Left forelimb (tissue), 1 donor: ENCODE measurements at places on chromosomes 7 and 10.

DNA sequence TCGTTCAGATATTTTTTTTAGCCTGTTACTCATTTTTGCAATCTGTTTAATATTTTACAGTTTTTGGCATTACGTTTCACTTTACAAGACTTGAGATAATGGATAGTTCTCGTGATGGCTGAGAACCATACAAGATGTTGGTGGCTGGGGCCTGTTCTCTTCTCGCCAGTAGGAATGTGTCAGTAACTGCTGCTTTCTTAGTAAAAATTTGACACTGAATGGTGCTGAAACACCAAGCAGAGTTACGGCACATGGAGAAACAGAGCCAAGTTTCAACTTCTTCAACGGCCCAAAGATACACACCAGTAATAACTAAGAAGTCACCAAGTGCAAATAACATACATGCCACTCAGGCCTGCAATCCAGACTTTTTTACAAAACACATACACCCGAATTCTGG, 130.4 kb downstream of the NRP1 start:
- DNase-seq = peak; percentile 14

DNA sequence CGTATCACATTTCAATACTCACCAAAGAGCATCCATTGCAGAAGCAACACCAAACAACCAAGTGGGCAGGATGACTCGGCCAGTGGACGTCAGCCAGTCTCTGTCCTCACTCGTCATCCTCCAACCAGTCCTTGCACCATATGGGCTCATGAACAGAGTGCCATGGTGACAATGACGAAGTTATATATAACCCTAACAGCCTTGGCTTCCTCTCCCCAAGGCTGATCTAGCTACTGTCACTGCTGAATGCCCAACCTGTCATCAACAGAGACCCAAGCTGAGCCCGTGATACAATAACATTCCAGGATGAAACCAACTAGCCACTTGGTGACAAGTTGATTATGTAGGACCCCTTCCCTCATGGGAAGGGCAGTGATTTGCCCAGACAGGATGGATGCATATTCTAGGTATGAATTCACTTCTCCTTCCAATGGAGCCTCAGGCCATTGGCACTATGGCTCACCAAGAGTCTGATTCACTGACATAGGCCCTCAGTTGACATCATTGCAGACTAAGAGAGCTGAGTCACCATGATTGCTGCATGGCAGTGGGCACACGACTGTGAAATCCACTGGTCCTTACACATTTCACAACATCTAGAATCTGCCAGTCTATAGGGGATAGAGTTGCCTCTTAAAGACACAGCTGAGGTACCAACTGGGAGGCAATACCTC, 26.3 kb upstream of the PPIF start:
- no peak for DNase-seq

- no peak for DNase-seq
Observed at GRCh38 chr7:43491984-43492383, 90.9 kb upstream of the STK17A start.

- DNase-seq = no peak
Observed at GRCh38 chr7:90605055-90605454, 8.9 kb downstream of the CDK14 start.

- DNase-seq = peak; percentile 62
Observed at GRCh38 chr10:129547608-129548007, 80.6 kb downstream of the MGMT start.

- DNase-seq = no peak
Observed at GRCh38 chr7:77674878-77675277, 21.4 kb upstream of the RSBN1L start.

GRCh38 chr10:101014966-101015581, 15.5 kb downstream of the LZTS2 start:
- DNase-seq = no peak

- no peak for DNase-seq
Observed at GRCh38 chr7:39583539-39583938, 17.3 kb downstream of the YAE1 start.

DNA sequence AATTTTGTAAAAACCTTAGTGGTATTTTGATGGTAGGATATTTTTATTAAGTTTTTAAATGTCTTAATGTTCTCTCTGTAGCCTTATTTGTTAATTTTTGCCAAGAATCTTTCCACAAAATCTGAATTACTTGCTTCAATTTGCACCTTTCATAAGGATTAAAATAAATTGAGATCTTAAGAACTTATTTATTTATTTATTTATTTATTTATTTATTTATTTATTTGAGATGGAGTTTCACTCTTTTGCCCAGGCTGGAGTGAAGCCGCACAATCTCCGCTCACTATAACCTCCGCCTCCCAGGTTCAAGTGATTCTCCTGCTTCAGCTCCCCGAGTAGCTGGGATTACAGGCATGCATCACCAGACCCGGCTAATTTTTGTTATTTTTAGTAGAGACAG, 98.6 kb downstream of the PPP1R9A start:
- no peak for DNase-seq

- peak; percentile 56 for DNase-seq
Observed at GRCh38 chr10:5557040-5557721, 32.4 kb downstream of the CALML3 start.

GRCh38 chr7:55344840-55345239, 20.3 kb upstream of the LANCL2 start:
- DNase-seq = no peak

DNA sequence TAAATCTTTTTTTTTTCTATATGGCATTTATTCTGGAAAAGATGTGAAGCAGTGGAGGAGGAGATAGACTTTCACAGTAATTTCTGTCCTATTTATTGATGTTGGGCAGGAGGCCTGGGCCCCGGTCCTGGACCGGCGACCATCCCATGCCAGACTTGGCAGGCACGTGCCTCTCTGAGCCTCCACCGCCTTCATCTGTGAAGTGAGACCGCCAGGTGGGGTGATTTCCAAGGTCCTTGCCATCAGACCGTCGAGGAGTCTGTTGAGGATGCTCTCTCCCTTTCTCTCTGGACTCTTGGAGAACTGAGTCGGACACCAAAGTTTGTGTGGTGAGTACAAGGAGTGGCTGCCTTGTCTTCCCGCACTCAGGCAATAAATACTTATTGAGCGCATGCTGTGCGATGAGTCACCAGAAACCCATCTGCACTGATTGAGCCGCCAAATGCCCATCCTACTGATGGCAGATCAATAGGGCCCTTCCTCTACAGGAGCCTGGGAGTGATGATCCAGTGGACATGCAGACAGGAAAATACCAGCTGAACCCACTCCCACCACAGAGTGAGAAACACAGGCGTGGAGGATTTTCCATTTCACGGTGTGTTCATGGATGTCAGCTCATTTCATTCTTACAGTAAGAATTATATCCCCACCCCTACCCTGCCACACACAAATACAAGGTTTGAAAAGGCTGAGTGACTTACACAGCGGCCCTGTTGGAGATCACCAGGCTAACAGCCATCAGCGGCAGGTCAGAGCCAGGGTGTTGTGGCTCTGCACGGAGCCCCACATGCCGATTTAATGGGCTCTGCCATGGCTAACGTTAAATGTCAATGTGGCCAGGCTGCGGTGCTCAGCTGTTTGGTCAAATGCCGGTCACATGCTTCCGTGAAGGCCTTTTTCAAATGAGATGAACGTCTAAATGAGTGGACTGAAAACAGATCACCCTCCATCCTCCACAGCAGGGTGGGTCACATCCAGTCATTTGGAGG, 11.5 kb upstream of the PRKAG2 start:
- no peak for DNase-seq

GRCh38 chr7:55101359-55101758, 82.5 kb downstream of the EGFR start:
- no peak for DNase-seq

DNA sequence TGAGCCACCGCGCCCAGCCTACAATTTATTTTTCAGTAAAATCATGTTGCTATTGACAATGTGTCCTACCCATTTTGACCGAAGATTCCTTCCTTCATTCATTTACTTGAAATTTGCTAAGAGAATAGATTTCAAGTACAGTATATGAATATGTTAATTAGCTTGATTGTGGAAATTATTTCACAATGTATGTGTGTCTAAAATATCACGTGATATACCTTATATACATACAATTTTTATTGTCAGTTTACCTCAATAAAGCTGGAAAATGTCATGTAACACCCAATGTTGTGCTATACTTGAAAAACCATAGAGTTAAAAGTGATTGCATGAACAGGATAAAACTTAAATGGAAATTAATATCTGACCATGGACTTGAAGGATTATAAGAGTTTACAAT, 521.7 kb upstream of the ANKRD30A start:
- DNase-seq = no peak

DNA sequence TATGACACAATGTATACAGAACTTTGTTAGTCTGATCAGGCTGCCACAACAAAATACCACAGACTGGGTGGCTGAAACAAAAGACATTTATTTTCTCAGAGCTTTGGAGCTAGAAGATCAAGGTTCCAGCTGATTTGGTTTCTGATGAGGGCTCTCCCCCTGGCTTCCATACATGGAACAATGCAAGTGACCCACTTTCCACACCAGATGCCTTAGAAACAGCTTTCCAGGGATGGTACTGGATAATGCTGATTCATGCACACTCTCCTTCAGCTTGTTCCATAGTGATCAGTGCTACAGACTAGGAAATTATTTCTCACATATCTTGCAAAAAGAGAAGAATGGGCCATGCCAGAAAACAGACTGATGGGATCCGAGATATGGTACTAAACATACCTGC, 1274.9 kb upstream of the SORCS1 start:
- DNase-seq = no peak

GRCh38 chr10:58854811-58855210, 321.6 kb upstream of the PHYHIPL start:
- DNase-seq = no peak

DNA sequence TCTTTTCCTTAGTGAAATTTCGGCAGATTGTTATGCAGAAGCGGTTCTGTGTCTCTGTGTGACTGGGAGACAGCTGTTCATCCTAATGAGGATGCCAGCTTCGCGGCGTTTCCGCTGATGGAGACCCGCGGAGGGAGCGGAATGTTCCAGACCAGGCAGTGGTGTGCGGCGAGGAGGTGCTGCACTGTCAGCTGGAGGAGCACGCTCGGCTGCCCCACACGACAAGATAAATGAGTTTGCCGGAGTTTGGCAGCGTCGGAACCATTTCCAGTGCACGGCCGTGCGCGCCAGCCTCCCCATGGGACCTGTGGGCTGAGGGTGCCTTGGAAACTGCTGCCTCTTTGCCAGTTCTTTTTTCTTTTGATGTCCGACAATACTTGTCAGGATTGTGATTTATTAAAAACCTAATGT, 64.6 kb downstream of the WDR37 start:
- peak; percentile 18 for DNase-seq

DNA sequence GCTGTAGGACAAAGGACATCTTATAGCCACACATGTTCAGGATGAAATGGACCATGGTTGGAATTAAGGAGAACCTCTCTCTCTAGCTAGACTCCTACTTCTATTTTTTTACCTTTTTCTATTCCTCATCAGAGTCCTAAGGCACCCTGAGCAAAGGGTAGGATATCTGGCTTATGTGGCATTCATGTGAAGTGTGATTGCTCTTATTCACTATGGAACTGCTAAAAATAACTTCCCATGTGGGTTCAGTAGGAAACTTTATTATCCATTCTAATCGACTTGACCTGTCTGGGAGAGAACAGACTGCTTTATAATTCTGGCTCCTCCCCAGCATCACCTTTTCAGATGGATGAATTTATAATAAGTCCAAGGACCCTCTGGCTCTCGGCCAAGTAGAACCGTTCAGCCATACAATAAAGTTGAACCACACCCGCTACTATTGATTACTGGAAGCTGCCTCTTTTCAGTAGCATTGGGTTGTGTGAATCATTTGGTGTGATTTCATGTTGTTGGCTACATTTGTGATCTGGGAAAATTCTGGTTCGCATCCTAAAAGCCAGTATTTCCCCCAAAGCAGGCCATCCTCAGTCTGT, 117.5 kb downstream of the NRF1 start:
- DNase-seq = no peak

DNA sequence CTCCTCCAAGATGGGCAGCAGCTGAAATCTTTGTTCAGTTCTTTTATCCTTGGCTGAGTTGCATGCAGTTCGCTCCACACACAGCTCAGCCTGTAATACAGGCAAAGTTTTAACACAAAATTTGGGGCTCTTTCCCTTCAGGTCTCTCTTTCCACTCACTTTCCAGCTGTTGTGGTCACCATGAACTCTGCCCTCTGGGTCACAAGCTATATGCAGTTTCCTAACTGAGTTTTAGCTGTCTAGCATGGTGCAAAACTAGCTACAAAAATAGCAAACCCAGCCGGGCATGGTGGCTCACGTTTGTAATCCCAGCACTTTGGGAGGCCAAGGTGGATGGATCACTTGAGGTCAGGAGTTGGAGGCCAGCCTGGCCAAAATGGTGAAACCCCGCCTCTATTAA, 53.2 kb downstream of the ABI1 start:
- no peak for DNase-seq

- no peak for DNase-seq
Observed at GRCh38 chr10:57694956-57695608, 572.6 kb downstream of the IPMK start.

GRCh38 chr7:55211726-55212125, 153.4 kb upstream of the LANCL2 start:
- DNase-seq = no peak

DNA sequence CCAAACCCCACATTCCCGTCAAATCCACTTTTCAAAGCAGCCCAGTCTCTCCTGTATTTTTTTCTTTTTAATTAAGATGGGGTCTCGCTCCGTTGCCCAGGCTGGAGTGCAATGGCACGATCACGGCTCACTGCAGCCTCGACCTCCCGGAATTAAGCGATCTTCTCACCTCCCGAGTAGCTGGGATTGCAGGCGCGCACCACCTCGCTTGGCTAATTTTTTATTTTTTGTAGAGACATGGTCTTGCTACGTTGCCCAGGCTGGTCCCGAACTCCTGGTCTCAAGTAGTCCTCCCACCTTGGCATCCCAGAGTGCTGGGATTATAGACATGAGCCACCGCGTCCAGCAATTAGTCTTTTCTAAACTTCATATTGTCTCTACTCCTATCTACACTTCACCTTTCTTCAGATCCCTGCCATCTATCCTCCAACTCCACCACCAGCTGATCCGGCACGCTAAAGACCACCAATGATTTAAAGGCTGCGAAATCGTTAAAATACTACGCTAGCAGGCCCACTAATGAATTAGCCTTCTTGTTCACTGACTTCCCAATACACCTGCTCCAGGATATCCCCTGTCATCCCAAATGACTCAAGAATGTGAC, 525 bp upstream of the CHUK start:
- no peak for DNase-seq

GRCh38 chr10:111030042-111030750, 46.6 kb upstream of the ADRA2A start:
- no peak for DNase-seq

GRCh38 chr7:121909716-121910345, 36.9 kb downstream of the PTPRZ1 start:
- no peak for DNase-seq

- no peak for DNase-seq
Observed at GRCh38 chr7:111554086-111554485, 8.2 kb downstream of the IMMP2L start.

DNA sequence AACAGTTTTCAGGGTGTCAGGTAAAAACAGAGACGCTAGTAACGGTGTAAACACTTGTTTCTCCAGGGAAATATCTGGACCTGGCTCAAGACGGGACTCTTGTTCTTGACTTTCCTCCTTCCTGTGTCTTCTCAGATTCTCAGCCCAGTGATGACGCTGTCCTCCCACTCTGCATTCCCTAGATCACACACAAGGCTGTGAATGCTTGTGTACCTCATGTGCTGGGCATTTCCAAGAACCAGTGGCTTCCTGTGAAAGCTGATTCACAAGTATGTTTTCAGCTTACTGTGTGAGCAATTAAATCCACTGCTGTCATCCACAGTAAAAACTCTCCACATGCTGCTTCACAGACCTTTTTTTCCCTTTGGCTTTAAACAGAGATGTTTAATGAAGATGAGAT, 193.8 kb upstream of the DPP6 start:
- DNase-seq = no peak
